ENCODE measurements at places on chromosomes 4 and X.

GRCh38 chr4:144899393-144899792 is 198.6 kb downstream of the ANAPC10 start:
- no peak for DNase-seq

GRCh38 chr4:64935469-64936001 is 526.3 kb upstream of the TECRL start:
- no peak for DNase-seq

GRCh38 chrX:31166416-31166815 is 94.6 kb upstream of the FTHL17 start:
- no peak for DNase-seq

GRCh38 chr4:5789141-5789540 is 78.1 kb downstream of the EVC start:
- no peak for DNase-seq

- no peak for DNase-seq
These were observed 9.3 kb downstream of the PGM2 start for GRCh38 chr4:37835806-37836205.

DNA sequence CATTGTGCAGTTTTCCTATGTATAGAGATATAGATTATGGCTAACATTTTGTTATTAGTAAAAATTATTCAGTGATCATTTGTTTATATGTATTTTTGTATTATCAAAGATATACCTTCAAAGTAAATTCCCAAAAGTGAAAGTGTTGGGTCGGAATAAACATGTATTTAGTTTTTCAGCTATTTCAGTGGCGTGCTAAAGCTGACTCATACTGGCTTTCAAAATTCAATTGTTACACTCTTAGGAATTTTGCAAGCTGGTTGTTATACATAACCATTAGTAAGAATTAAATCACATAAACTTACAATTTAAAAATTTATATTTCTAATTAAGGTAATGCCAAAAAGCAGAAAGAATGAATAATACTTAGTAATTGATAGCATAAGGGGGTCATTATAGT is 288.4 kb upstream of the NRK start:
- DNase-seq = no peak

- DNase-seq = peak; percentile 67
These were observed 123.1 kb downstream of the BTC start for GRCh38 chr4:74671080-74671698.

DNA sequence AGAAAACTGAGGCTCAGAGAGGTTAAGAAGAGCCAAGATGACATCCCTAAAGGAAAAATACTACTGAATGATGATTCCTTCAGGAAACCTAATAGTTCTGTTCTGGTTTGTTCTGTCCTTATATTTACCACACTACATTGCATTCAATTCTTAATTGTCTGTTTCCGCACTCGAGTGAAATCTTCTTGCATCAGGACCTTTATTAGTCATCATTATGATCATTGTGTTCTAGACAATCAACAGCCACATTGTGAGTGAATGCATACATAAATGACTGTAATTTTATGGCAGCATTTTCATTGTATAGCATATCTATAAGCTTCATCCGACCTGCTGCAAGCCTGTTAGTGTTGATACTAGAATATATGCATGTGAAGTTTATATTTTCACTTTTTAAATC is 156.7 kb upstream of the FAM241A start:
- no peak for DNase-seq

DNA sequence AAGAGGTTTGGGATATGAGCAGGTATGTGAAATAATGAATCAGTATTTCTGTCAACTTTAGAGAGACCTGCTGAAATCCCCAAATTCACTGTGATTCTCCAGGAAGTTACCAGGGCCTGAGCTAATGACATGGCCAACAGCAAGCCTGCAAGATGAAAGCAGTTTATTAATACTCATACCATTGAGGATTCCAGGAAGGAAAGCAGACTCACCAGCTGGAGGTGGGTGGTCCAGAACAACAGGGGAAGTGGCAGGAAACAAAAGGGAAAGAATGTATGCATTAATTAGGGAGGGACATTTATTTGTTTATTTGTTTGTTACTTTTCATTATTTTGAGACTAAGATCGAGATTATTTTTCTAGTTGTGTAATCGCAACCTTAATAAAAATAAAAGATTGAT is 196.6 kb upstream of the AGA start:
- DNase-seq = no peak

- DNase-seq = no peak
These were observed 82.9 kb downstream of the CLCN4 start for GRCh38 chrX:10239611-10240064.

GRCh38 chr4:85952528-85952927 is 407.3 kb downstream of the MAPK10 start:
- DNase-seq = no peak

DNA sequence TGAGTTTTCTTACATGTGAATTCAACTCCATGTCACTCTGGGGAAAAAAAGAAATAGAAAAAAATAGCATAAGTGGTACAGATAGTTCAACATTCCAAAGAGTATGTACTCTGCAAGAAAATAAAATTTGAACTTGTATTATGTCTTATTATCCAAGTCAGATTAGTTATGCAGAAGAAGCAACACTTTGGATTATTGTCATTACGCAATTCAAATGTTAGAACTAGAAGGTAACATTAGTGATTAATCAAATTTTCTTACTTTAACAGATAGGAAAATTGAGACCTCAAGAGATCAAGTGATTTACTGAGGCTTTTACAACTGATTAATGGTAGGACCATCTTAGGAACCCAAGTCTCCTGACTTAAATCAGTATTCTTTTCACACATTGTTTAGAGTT is 159.1 kb downstream of the STIM2 start:
- DNase-seq = no peak

DNA sequence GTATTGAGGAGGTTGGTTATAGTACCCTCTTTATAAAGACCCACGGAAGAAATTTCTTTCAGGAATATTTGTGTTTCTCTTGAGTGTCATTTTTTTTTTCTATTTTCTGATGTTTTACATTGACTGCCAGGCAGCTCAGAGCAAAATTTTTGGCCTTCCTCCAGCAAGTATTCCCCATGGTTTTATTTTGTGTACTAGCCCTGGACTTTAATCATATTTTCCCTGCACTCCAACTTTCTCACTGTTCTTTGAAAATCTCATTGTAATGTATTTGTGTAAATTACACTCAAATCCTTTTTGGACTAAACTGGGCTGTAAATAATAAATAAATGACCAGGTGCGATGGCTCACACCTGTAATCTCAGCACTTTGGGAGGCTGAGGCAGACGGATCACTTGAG is 45.6 kb upstream of the USP46 start:
- DNase-seq = peak; percentile 72

GRCh38 chr4:176334066-176334465 is 14.3 kb downstream of the SPCS3 start:
- no peak for DNase-seq

GRCh38 chr4:183284258-183284785 is 35.8 kb downstream of the CLDN22 start:
- DNase-seq = no peak

- DNase-seq = no peak
These were observed 38.3 kb downstream of the SHROOM2 start for GRCh38 chrX:9824554-9824953.

DNA sequence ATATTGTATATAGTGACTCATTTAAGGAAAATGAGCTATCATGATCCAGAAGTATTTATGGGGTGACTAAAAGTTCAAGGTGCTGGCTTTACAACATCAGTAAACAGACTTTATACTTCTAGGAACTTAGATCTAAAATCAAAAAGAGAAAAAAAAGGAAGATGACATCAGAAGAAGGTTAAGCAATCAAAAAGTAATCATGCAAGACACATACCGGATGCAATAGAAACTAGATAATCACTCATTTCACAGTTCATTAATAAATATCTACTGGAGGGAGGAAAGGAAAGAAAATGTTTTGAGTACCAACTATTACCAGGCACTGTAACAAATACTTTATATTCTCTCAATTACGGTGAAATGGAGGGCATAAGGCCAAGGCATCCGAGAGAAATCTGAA is 276.4 kb downstream of the SPRY1 start:
- DNase-seq = no peak

- no peak for DNase-seq
These were observed 37.0 kb downstream of the AWAT2 start for GRCh38 chrX:70012756-70013155.

DNA sequence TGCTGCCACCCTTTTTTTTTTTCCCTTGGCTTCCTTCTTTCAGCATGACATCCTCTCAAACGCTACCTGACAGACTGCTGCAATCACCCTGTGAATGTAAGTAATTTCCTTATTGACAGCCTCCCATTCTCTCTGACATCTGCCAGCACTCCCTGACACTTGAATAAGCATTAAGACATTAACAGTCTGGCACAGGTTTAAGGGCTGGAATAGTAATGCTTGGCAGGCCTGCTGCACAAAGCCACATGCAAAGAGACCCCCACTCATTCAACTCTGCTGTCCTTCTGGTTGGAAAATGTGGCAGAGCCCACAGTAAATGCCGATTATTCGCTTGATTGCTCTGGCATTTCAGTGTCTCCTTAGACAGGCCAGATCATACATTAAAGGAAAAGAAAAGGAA is 28.1 kb upstream of the RASGEF1B start:
- peak; percentile 39 for DNase-seq

- DNase-seq = no peak
These were observed 464.9 kb downstream of the SMARCA1 start for GRCh38 chrX:129058405-129058804.

GRCh38 chr4:147674496-147674895 is 9.5 kb downstream of the PRMT9 start:
- no peak for DNase-seq

GRCh38 chr4:150423074-150423473 is 158.9 kb upstream of the MAB21L2 start:
- DNase-seq = no peak

Measured in NCI-H1105 treated with DMSO at 0.1 percent for 48 hours (cell line).